ENCODE measurements at places on chromosomes 1 and 21.

DNA sequence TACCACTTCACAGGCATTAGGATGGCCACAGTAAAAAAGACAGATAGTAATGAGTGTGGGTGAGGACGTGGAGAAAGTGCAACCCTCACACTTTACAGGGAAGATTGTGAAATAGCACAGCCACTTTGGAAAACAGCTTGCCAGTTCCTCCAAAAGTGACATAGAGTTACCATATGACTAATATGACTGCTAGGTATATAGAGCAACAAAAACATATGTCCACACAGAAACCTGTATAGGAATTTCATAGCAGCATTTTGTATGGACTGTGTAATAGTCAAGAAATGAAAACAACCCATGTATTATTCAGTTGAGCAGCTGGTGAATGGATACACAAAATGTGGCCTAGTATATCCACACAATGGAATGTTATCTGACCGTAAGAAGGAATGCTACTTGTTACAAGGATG is 30.4 kb upstream of the LBR start:
- no peak for DNase-seq

DNA sequence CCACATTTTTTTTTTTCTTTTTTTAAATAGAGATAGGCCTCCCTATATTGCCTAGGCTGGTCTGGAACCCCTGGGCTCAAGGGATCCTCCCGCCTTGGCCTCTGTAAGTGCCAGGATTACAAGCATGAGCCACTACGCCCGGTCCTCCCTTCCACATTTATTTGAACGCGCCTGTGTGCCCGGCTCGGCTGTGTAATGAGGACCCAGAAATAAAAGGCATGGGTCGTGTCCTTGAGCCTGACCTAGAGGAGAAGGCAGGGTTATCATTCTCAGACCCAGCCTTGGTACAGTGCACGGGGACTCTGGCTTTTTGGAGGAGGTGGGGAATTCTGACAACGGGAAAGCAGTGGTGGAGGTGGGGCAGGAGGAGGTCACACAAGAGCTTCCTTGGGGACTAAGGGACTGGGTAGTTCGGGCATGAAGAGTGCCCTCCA is 841 bp downstream of the CENPF start:
- no peak for DNase-seq

DNA sequence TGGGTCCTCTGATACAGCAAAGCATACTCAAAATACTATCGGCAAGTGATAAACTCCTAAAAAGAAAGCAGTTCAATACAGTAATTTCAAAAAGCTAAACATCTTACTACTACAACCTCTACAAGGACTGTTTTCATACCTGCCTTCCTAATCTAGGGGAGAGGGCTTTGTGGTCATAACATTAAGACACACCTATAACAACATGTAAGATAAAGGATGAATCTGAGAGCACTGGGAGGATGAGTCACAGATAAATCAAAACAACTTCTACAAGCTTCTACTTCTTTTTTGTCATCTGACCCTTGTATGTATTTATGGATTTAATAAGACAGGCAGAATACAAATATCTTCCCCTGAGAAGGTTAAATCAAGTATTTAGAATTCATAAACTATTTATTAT is 40.0 kb downstream of the LTN1 start:
- DNase-seq, result no peak

DNA sequence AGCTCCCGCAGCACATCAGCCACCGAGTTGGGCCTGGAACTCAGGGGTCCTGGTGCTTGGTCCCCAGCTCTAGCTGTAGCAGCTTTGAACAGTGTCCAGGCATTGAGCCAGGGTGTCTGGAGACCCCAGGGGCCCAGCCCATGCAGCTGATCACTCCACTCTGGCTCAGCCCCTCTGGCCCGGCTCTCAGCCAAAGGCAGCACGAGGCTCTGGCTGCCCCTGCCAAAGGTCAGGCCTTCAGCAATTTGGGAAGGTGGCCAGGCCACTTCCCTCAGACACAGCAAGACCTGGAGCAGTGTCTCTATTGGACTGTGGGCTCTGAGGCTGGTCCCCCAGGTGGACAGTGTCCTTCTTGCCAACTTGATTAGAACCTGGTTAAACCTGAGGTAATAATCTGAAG is 34.4 kb upstream of the RNF19B start:
- DNase-seq, result no peak

DNA sequence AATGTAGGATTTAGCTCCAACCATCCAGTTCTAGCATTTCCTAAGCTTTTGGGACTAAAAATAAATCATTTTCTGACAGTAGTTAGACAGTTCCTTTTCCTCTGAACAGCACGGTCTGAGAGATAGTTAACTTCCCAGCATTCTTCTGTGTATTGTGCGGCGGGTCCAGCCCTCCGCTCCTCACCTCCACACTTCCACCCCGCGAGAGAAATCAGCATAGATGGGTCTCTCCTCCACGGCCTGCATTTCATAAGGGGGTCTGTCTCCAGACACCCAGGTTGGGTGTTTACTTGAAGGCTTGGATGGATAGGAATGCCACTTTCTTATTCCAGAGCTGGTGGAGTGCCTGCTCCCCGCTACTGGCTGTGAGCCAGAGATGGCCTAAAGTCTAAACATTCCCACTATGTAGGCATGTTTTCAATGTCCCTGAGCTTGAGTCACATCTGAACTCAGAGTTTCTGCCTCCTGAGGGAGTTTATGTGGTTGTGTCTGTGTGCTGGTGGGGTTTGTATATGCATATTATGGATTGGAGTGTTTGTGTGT is 38.0 kb upstream of the PPP2R5A start:
- DNase-seq, result no peak

DNA sequence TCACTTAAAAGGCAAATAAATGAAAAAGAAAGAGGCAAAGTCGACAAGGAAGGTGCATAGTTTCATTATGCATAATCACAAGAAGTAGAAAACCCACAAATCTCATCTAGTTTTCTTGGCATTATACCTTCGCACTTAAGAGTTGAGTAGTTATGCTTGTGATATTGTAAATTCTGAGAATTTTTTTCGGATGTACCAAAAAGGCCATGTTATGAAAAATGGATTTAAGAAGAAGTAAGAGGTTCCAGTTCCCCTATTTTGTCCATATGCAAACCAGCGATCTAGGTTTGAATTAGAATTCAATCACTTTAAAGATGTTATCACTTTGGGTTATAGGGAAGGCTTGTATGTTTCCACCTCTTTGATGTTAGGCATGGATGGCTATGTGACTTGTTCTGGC is 7.9 kb upstream of the ERICH3 start:
- no peak for DNase-seq

GRCh38 chr1:217137210-217137881 is 414.1 kb upstream of the ESRRG start:
- no peak for DNase-seq

DNA sequence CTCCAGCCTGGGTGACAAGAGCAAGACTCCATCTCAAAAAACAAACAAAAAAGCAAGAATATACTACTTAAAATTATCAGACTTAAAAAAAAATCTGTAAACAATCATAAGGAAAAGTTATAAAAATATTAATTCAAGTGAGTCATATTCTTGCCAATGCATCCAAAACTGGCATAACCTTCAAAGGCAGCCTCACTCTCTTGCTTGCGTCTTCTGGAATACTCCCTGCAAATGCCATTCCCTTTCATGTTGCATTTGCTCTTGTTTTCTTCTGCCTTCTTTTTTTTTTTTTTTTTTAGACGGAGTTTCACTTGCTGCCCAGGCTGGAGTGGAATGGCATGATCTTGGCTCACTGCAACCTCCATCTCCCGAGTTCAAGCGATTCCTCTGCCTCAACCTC is 32.2 kb upstream of the ZBTB8A start:
- DNase-seq, result no peak

- no peak for DNase-seq
These were observed 215.7 kb downstream of the ST6GALNAC3 start for GRCh38 chr1:76290271-76290670.

DNA sequence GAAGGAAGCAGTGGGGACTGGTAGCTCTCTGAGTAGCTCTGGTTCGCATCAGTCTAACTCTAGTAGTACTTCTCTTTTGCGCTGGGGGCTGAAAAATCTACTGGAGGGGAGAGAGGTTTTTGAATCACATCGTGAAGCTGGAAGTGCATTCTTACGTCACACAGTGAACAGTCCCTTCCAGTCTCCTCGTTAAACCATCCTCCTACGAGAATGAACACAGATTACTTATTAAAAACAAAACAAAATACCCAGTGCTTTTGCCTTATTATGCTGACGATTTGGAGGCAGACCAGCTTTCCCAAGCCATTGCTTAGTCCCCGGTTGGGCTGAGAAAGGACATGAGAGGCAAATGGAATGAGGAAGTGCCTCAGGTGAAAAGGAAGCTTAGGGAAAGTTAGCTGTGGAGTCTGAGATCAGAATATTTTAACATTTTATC is 16.1 kb downstream of the HUNK start:
- no peak for DNase-seq

- DNase-seq, result no peak
These were observed 127.9 kb downstream of the GLUL start for GRCh38 chr1:182263706-182264105.

GRCh38 chr1:216461466-216461865 is 38.2 kb upstream of the USH2A start:
- DNase-seq, result no peak

- DNase-seq, result no peak
These were observed 550 bp upstream of the SELENON start for GRCh38 chr1:25799352-25799934.

GRCh38 chr1:2088458-2088857 is 38.2 kb downstream of the PRKCZ start:
- no peak for DNase-seq

GRCh38 chr1:115089420-115090185 is at the start of gene TSPAN2:
TSS of gene TSPAN2 (minus strand) at chr1:115089503. CDS start at chr1:115089432, 71 bp downstream.
- no peak for DNase-seq

GRCh38 chr21:45524756-45525152 is 17.5 kb downstream of the SLC19A1 start:
- DNase-seq, result no peak

DNA sequence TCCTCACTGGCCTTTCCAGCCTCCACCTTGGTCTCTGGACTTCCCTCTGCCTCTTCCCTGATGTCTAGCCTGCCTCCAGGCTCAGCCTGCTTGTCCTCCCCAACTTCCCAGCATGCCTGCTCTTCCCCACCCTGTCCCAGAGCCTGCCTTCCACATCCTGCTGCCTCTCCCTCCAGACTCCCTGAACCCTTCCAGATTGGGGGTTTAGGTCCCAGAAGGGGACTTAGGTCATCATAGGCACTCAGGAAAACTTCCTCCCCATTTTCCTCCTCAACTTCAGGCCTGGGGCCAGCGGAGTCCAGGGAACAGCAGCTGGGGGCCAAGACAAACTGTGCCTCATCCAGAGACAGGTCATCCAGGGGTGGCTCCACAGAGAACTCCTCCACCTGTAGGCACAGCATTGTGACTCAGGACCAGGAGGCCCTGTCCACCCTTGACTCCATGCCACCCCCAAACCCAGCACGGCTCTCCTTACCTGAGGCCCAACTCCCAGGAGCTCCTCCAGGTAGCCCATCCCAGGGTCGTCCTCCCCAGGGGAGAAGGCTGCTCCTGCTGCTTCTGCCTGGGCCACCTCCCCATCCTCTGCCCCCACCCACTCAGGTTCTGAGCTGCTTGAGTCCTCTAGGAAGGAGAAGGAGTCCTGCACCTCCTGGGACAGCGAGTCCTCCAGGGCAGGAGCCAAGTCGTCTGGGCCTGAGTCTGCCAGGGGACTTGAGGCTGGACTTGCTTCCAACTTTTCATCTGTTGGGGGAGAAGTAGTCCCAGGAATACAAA is 3.4 kb upstream of the USF1 start:
- no peak for DNase-seq

GRCh38 chr1:34884536-34884935 is 25.0 kb upstream of the SMIM12 start:
- no peak for DNase-seq

DNA sequence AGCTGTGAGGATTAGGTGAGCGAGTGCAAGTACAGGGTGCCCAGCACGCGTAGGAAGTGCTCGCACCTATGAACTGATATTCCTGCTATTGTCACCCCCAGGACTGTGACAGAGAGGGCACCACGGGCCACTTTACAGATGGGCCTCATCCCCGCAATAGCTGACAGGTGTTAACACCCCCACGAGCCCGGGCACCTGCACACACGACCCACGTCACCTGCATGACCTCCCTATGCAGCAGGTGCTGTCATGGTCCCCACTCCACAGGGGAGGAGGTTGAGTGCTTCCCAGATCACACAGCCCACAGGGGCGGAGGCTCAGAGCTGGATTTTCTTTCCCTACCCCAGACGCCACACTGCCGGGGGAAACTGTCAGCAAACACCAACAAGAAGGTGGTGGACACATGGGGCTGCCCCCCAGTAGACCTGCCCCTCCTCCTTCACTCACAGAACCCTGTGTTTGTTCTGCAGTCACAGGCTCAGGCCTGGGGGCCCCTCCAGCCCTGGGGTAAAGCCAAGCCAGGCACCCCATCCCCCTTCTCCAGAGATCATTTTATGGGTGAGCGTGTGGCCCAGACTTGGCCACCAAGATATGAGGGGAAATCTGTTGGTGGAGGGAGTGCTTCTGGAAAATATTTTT is 465.5 kb downstream of the MATN1 start:
- no peak for DNase-seq

GRCh38 chr1:234114648-234115307 is 210.3 kb downstream of the SLC35F3 start:
- no peak for DNase-seq

DNA sequence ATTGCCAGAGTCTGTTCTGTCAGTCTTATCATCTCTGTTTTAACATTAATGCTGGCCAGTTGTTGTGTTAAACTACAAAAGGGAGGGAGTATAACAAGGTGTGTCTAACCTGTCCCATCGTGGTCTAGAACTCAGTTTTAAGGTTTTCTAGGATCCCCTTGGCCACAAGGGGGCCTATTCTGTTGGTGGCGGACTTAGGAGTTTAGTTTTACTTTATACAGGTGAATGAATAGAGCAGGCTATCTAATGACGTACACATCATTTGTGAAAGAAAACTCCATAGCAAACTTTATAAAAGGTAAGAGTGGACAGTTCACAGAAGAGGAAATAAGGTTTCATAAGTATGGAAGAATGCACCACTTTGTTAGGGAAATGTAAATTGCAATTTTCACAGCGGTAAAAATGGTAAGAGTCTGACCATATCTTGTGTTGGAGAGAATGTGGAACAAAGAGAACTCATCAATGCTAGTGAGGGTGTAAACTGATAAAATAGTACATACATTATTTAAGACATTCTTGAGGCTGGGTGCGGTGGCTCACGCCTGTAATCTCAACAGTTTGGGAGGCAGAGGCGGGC is 2.5 kb upstream of the ATF6 start:
- no peak for DNase-seq

DNA sequence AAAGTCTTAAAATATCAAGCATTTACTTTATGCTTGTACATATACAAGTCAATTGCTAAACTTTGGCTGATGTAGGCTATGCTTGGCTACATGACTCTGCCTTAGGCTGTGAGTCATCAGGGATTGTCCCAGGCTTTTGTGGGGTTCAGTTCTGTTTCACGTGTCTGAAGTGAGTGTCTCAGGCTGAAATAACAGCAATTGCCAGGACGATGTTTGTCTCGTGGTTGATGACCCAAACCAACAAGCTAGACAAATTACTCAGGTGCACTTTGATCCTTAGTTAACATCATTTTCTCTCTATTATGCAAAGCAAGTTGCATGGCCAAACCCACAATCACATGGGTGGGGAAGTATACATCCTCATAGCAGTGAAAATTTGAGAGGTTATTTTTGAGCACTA is 410.1 kb downstream of the BRINP3 start:
- no peak for DNase-seq
